Upper lobe of left lung (tissue), 6 donors: ENCODE measurements at places on chromosomes 7 and 10. TPM values are rescaled to one million over a fixed set of nuclear protein-coding genes. Genes with fewer than 3 reads are reported as not detected.

DNA sequence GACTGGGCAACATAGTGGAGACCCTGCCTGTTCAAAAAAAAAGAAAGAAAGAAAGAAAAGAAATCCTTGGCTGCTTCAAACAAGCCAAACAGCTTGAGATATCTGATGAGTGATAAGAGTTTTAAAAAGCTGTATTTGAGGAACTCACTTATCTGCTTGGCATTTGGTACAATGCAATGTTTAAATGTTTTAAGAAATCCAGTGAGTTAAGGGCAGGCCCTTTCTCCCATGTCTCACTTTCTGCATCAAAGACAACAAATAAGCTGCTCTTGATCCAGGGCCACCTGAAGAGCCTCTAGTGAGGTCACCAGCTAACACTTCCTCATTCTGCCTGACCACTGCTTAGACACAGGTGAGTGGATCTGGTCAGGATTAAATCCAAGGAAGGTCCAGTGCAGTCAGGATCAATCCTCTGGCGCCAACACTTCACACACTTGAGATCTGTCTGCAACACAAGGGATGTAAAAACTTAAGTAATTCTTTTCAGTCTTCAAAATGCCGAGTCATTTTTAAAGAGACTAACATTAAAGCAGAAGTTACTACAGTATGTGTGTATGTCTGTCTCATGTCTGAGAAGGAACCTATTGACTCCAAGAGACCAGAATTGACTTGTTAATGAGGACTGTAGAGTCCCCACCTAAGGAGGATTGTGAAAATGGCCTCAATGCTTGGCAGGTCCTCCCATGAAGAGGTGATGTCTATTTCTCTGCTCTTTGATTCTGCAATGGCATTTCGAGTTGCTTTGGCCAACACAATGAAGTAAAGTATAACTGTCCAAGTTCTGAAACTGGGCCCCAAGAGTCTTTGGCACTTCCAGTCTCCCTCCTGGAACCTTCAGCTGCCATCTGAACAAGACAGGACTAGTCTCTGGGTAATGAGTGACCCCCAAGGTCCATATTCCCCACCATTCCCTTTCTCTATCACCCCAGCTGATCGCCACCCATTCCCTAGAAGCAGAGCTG lies 43.1 kb downstream of the CREB3L2 start:
- DNase-seq, result no peak
- H3K4me3 ChIP-seq, result no peak overlapping the region
- H3K27me3 ChIP-seq, result no peaks in the 10 kb centered on the region
- peak overlapping the region; percentile 16 for H3K27ac ChIP-seq

GRCh38 chr7:81926154-81926553 lies 156.3 kb upstream of the HGF start:
- no peaks in the 10 kb centered on the region for H3K4me1 ChIP-seq
- no peak overlapping the region for H3K4me3 ChIP-seq
- DNase-seq, result no peak
- H3K27me3 ChIP-seq, result no peaks in the 10 kb centered on the region
- H3K36me3 ChIP-seq, result no peaks in the 10 kb centered on the region

The DYNC1I1 gene
- total RNA-seq, result 1.2 TPM

The RAB19 gene
- total RNA-seq, result 6.2 TPM

GRCh38 chr7:129525225-129525862 lies 23.0 kb downstream of the SMKR1 start:
- no peak for DNase-seq
- no peaks in the 10 kb centered on the region for H3K4me1 ChIP-seq
- no peak overlapping the region for H3K4me3 ChIP-seq
